IPS DF 6.9 (cell line): ENCODE measurements at places on chromosomes 16 and 17.

- no peak for DNase-seq
- H3K27me3 ChIP-seq, result no peaks in the 10 kb centered on the region
- no peak overlapping the region for H3K4me3 ChIP-seq
- no peak overlapping the region for H3K27ac ChIP-seq
Observed at GRCh38 chr17:61822326-61823285, 40.7 kb downstream of the BRIP1 start.

- H3K27me3 ChIP-seq, result no peaks in the 10 kb centered on the region
- H3K36me3 ChIP-seq, result peaks cover 12% of the 10 kb centered on the region
- H3K27ac ChIP-seq, result no peak overlapping the region
- no peak for DNase-seq
- H3K4me3 ChIP-seq, result no peak overlapping the region
Observed at GRCh38 chr16:68190081-68190480, 45.8 kb downstream of the ESRP2 start.

DNA sequence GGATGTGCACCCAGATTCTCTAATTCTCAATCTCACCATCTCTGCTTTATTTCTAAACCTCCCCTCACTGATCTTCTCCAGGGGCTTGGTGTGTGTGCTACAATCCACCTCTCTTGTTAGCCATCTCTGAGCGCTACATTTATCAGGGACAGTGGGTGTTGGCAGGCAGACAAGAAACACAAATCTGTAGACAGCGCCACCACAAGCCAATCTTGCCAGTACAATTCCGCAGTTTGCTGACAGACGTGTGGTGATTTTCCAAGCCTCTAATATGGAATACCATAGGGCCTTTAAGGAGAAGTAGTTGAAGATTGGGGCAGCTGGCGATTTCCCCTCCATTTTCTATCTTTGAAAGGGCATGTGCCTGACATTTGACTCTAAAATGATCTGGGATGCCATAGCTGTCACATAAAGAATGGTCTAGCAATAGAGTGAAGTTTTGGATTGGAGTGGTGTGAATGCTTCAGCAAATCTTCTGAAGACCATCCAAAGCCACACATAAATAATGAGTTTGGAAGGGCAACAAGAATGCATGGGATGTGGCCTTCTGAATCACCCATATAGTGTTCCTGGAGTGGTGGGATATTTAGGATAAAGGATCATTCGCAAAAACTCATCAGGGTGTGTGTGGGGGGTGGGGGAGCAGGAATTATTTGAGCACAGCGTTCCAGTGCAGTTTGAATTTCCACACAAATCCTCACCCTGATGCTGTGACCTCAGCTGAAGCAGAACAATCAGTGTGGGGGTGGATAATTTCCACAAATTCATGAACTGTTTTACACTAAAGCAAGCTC lies 12.0 kb upstream of the ANKFN1 start:
- H3K27ac ChIP-seq, result no peak overlapping the region
- H3K4me3 ChIP-seq, result no peak overlapping the region

DNA sequence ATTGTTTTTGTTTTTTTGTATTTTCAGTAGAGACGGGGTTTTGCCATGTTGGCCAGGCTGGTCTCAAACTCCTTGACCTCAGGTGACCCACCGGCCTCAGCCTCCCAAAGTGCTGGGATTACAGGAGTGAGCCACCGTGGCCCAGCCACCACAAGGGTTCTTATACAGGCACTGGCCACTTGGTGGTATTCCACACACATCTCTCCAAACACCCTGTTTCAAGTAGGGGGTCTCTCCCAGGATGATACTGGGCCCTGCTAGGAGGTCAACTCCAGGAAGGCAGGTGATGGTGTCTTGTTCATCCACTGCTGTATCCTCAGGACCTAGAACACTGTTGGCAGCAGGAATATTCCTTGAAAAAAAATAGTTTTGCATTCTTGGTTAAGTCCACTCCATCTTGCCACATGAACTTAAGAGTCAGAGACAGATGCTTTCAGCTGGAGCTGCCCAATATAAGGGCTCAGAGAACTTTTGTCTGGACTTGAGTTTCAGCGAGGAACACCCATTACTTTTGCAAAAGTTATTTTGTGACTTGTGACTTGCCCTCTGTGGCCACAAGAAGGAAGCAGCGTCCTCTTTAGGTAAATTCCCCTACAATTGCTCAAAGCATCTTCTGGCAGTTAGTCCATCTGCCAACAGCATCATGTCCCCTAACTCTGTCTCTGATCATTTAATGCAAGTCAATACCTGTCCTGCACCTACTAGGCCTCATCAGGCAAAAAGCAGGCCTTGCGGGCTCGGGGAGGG lies 7.4 kb upstream of the EEF2K start:
- no peaks in the 10 kb centered on the region for H3K27me3 ChIP-seq
- H3K36me3 ChIP-seq, result no peaks in the 10 kb centered on the region
- no peak for DNase-seq

DNA sequence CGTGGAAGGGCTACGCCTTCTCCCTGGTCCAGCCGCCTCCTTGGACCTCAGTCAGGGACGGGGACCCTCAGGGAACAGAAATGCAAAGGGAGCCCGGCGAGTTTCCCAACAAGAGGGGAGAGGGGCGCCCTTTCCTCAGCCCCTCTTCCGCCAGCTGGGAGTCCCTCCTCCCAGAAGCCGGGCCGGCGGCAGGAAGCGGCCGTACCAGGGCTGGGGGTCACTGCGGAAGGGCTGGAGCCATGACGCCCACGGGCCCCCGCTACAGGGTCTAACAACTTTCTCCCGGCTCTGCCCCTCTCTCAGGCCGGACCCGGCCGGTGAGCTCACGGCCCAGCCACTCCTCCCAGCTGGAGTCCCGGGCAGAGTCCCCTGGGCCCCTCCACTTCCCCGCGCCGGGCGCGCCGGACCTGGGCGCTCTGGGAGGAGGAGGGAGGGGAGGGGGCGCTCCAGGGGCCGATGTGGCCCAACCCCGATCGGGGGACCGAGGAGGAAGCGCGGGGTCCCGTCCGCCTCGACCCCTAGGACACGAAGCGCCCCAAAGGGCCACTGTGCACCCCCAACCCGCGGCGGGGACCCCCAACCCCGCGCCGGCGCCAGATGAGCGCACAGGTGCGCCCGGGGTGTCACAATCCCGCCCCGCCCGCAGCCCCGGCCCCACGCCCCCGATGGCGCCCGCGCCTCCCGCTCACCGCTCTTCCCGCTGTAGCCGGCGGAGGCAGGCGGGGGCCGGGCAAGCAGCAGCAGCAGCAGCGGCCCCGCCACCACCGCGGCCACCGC lies 578 bp downstream of the PGAP6 start:
- H3K36me3 ChIP-seq, result peaks cover 14% of the 10 kb centered on the region
- no peaks in the 10 kb centered on the region for H3K27me3 ChIP-seq
- H3K27ac ChIP-seq, result no peak overlapping the region
- H3K4me3 ChIP-seq, result peak overlapping the region; percentile 89
- no peak for DNase-seq

GRCh38 chr17:67414130-67414529 lies 37.0 kb downstream of the PITPNC1 start:
- H3K4me3 ChIP-seq, result no peak overlapping the region
- H3K27me3 ChIP-seq, result no peaks in the 10 kb centered on the region
- DNase-seq, result no peak
- no peaks in the 10 kb centered on the region for H3K4me1 ChIP-seq

DNA sequence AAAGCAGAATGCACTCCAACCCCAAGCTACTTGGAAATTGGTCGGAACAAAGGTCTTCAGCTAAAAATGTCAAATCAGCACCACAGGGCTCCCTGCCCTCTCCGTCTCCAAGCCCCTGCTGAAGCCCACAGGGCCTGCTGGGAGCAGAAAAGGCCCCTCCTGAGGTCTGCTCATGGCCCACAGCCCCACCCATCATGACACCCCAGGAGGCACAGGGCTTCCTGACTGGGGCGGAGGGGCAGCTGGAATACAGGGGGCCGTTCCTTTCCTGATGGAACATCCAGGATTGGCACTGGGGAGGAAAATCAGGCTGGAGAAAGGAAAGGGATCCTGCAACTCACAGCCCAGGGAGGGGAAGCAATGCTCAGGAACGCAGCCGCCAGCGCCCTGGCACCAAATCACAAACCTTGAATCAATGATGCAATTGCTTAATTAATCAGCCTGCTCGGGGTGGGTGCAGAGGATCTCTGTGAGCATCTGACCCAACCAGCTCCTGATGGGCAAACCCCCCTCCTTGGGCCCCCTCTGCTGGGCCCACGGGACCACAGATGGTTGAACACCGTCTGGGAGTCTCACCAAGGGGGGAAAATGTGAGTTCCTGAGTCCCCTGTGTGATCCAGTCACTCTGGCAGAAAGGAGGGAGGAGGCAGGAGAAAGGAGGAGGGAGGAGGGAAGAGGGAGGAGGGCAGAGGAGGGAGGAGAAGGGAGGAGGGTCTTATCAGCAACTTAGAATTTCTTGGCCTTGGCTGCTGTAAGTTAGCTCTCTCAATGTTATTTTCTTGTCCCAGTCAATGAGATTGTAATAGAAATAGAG lies 155.5 kb downstream of the ZNF423 start:
- H3K27ac ChIP-seq, result peak overlapping the region; percentile 13
- H3K4me3 ChIP-seq, result no peak overlapping the region
- H3K4me1 ChIP-seq, result peaks cover 28% of the 10 kb centered on the region
- DNase-seq, result no peak
- no peaks in the 10 kb centered on the region for H3K36me3 ChIP-seq
- H3K27me3 ChIP-seq, result no peaks in the 10 kb centered on the region

DNA sequence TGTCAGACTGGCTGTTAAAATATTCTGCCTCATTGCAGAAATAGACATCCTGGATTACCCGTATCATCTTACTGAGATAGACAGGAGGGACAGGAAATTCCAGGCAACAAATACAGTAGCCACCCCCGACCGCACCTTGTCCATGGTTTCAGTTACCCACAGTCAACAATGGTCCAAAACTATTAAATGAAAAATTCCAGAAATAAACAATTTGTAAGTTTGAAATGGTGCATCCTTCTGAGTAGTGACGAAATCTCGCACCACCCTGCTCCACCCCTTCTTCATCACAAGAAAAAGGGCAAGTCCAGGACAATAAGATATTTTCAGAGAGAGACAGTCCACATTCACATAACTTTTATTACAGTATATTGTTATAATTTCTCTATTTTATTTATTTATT lies 23.6 kb upstream of the PRSS54 start:
- H3K27me3 ChIP-seq, result no peaks in the 10 kb centered on the region
- no peak for DNase-seq
- H3K27ac ChIP-seq, result no peak overlapping the region
- no peak overlapping the region for H3K4me3 ChIP-seq
- no peaks in the 10 kb centered on the region for H3K4me1 ChIP-seq
- H3K36me3 ChIP-seq, result no peaks in the 10 kb centered on the region

- H3K36me3 ChIP-seq, result no peaks in the 10 kb centered on the region
- no peak for DNase-seq
- no peak overlapping the region for H3K27ac ChIP-seq
- no peak overlapping the region for H3K4me3 ChIP-seq
- no peaks in the 10 kb centered on the region; the same call in 1 of the 2 replicates for H3K27me3 ChIP-seq
- H3K4me1 ChIP-seq, result peaks cover 8% of the 10 kb centered on the region
Observed at GRCh38 chr16:81816793-81817210, 37.7 kb downstream of the PLCG2 start.

GRCh38 chr16:5642436-5642835 lies 544.8 kb upstream of the EEF2KMT start:
- H3K27me3 ChIP-seq, result no peaks in the 10 kb centered on the region
- no peak for DNase-seq
- no peaks in the 10 kb centered on the region for H3K4me1 ChIP-seq
- no peaks in the 10 kb centered on the region for H3K36me3 ChIP-seq

DNA sequence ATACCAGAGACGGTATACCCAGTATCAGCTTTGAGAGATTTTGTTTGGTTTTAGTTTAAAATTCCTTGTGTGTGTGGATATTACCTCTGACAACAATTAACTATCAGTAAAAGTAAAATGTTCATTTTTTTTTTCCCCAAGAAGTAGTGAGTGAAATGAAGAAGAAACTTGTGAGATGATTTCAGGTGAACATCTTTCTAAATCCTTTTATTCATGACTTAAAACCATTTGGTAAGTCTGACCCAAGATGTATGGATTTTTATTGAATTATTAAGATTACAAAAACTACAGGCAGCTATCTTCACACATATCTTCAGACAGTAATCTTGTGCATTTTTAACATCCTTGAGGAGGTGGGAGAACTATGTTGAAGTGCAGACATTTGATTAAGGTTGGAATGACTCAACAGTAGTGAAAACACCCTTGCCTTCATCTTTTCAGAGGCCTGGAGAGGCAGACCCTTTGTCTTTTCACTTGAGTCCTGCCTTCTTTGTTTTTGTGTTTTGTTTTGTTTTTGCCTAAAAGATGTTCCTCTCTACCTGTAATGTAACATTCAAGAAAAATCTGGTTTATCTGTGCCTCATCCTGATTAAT lies 240.3 kb upstream of the TBX2 start:
- no peaks in the 10 kb centered on the region for H3K27me3 ChIP-seq
- H3K4me1 ChIP-seq, result peaks cover 1% of the 10 kb centered on the region; the same call in 1 of the 2 replicates

DNA sequence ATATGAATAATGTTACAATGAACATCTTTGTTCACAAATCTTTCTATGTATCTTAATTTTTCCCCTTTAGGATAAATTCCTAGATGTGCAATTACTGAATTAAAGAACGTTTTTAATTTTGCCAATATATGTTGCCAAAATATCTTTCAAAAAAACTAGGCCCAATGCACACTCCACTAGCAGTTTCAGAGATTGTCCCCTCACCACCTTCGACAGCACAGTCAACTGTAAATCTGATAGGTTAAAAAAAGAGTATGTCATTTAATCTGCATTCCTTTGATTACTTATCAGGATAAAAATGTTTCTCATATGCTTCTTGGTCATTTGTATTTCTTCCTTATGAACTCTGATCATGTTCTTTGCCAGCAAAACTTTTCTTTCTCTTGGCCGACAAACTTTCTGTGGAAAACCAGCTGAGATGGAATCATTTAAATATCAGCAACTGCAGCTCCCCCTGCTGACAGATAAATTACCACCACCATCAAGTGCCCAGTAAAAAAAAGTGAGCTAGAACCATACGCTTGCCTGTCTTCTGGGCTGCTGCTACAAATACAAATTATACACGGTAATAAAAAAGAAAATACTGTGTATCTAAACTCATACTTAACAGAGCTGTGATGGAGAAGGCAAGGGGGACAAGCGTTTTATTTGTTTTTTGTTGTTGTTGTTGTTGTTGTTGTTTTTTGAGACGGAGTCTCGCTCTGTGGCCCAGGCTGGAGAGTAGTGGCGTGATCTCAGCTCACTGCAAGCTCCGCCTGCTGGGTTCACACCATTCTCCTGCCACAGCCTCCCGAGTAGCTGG lies 19.6 kb upstream of the KANSL1 start:
- no peak for DNase-seq
- H3K36me3 ChIP-seq, result peaks cover 4% of the 10 kb centered on the region; the same call in 1 of the 2 replicates
- no peak overlapping the region for H3K4me3 ChIP-seq
- H3K27ac ChIP-seq, result no peak overlapping the region
- no peaks in the 10 kb centered on the region for H3K27me3 ChIP-seq
- H3K4me1 ChIP-seq, result no peaks in the 10 kb centered on the region

GRCh38 chr17:8940866-8941471 lies 24.5 kb downstream of the PIK3R5 start:
- no peak for DNase-seq
- no peak overlapping the region for H3K4me3 ChIP-seq
- no peaks in the 10 kb centered on the region for H3K36me3 ChIP-seq
- H3K27me3 ChIP-seq, result no peaks in the 10 kb centered on the region
- peaks cover 4% of the 10 kb centered on the region; the same call in 1 of the 2 replicates for H3K4me1 ChIP-seq

- H3K27me3 ChIP-seq, result no peaks in the 10 kb centered on the region
- no peak for DNase-seq
- no peak overlapping the region for H3K4me3 ChIP-seq
- H3K4me1 ChIP-seq, result no peaks in the 10 kb centered on the region
Observed at GRCh38 chr16:64541621-64542020, 580.2 kb downstream of the CDH11 start.
